ENCODE measurements at places on chromosomes 2 and 18. TPM values are rescaled to one million over a fixed set of nuclear protein-coding genes. Genes with fewer than 3 reads are reported as not detected.

RFX8 gene
- total RNA-seq = 0.58 TPM

ASB1 gene
- 18.2 TPM for total RNA-seq

IAH1 gene
- total RNA-seq = 29.4 TPM

PDE1A gene
- 5.5 TPM for total RNA-seq

VSNL1 gene
- total RNA-seq = 1.9 TPM

GRCh38 chr2:214492152-214492551 lies 81.3 kb downstream of the VWC2L start:
- H3K27ac ChIP-seq = no peak overlapping the region
- no peak for DNase-seq
- H3K4me1 ChIP-seq = no peaks in the 10 kb centered on the region
- no peaks in the 10 kb centered on the region for H3K27me3 ChIP-seq
- no peaks in the 10 kb centered on the region for H3K36me3 ChIP-seq

DNA sequence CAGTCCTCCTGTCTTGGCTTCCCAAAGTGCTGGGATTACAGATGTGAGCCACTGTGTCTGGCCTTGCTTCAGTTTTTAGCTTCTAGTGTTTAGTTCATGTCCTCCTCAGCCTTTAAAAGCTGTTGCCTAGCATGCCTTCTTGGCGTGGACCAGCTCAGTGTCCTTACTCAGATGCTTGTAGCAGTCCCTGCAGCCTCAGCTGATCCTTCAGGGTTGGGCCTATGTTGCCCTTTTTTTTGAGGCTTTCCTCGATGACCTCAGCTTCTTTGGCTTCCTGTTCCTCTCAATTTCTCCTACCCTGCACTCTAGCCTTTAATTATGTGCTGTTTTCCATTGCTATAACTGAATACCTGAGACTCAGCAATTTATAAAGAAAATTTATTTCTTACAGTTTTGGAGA lies 57.7 kb downstream of the TANC1 start:
- H3K4me1 ChIP-seq = peaks cover 9% of the 10 kb centered on the region
- no peak overlapping the region for H3K27ac ChIP-seq
- H3K27me3 ChIP-seq = no peaks in the 10 kb centered on the region

GRCh38 chr2:125041846-125042245 lies 1016.8 kb downstream of the CNTNAP5 start:
- H3K36me3 ChIP-seq = no peaks in the 10 kb centered on the region
- H3K27me3 ChIP-seq = no peaks in the 10 kb centered on the region
- H3K4me3 ChIP-seq = no peak overlapping the region
- no peak for DNase-seq

GRCh38 chr18:9792565-9793245 lies 84.6 kb downstream of the RAB31 start:
- DNase-seq = no peak
- no peak overlapping the region for H3K4me3 ChIP-seq
- no peaks in the 10 kb centered on the region for H3K27me3 ChIP-seq
- no peaks in the 10 kb centered on the region for H3K4me1 ChIP-seq

DNA sequence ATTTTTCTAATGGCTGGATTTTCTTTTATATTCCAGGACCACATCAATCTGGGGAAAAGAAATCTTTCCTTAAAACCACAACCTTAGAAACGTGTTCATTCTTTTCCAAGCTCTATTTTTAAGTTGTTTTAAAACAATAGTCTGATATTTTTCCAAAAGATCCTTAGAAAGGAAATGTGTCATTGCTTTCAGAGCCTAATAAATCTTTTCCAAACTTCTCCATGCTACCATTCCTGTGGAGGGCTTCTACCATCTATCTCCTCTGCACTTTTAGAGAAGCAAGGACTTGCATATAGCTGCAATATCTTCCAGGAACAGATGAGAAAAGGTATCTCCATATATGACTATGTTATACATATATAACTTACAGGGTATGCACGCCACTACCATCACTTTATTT lies 21.2 kb downstream of the WDFY1 start:
- H3K4me3 ChIP-seq = no peak overlapping the region
- H3K4me1 ChIP-seq = peaks cover 19% of the 10 kb centered on the region
- no peak for DNase-seq
- no peak overlapping the region for H3K27ac ChIP-seq

DNA sequence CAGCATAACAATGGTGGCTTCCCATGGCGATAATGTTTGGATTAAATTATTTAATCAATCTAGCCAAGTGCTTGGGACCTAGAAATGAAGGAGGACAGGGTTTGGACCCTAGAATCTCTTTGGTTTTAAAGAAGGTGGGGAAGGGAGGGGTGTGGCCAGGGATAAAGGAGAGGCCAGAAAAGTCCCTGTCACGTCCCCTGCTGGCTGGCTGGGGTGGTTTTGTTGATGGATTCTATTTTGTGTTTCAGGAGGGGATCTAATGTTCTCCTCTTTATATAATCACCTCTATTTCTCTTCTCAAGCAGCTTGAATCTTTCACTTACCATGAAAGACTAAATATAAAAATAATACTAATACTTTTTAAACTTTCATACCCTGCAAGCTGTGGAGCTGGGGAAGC lies 52.6 kb upstream of the GALR1 start:
- DNase-seq = no peak
- no peaks in the 10 kb centered on the region for H3K4me1 ChIP-seq
- no peak overlapping the region for H3K4me3 ChIP-seq
- no peak overlapping the region for H3K27ac ChIP-seq
- H3K36me3 ChIP-seq = no peaks in the 10 kb centered on the region

GRCh38 chr2:109473616-109474318 lies 140.0 kb downstream of the SEPTIN10 start:
- no peaks in the 10 kb centered on the region for H3K36me3 ChIP-seq
- H3K4me3 ChIP-seq = no peak overlapping the region
- H3K4me1 ChIP-seq = no peaks in the 10 kb centered on the region
- no peaks in the 10 kb centered on the region for H3K27me3 ChIP-seq
- DNase-seq = no peak

DNA sequence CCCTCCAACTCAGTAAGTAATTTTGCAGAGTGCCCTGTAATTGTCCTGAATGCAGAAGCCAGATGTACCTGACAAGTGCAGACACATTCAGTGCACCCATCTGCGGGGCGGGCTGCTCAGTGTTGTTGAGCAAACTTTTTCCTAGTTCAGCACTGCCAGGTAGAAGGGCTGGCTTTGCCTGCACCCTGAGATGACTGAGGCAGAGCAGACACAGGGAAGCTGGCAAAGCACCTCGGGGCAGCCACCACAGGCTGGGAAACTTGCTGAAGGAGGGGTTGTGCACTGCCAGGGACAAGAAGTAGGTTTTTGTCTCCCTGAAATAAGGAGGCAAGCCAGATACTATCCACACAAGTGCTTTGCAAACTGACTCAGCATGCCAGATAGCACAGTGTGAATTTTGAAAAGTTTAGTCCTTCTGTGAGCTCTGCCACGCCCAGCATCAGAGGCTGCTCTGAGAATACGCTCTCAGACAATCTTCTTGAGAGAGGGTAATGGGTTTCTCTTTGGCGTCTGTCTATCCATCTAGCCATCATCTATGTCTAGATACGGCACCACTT lies 62.3 kb downstream of the SOWAHC start:
- H3K27me3 ChIP-seq = no peaks in the 10 kb centered on the region
- DNase-seq = peak; percentile 16
- H3K4me3 ChIP-seq = no peak overlapping the region
- H3K4me1 ChIP-seq = peaks cover 41% of the 10 kb centered on the region

GRCh38 chr2:134120406-134120732 lies 133.5 kb upstream of the MGAT5 start:
- no peaks in the 10 kb centered on the region for H3K27me3 ChIP-seq
- H3K27ac ChIP-seq = peak overlapping the region; percentile 95
- H3K4me3 ChIP-seq = peak overlapping the region; percentile 86
- H3K36me3 ChIP-seq = no peaks in the 10 kb centered on the region
- peaks cover 30% of the 10 kb centered on the region for H3K4me1 ChIP-seq

GRCh38 chr2:232588680-232589585 lies 38.4 kb downstream of the EIF4E2 start:
- no peak overlapping the region for H3K4me3 ChIP-seq
- no peak for DNase-seq
- peaks cover under 1% of the 10 kb centered on the region for H3K36me3 ChIP-seq

- H3K27me3 ChIP-seq = no peaks in the 10 kb centered on the region
- DNase-seq = no peak
- H3K27ac ChIP-seq = no peak overlapping the region
- H3K4me3 ChIP-seq = no peak overlapping the region
These were observed 11.8 kb downstream of the GNAL start for GRCh38 chr18:11700876-11701275.

Measured in lung (tissue), 17 donors.